C1 segment of cervical spinal cord (tissue), 14 donors: ENCODE measurements at places on chromosomes 1 and 21.

- no peak for DNase-seq
Observed at GRCh38 chr1:201096977-201097856, 15.0 kb downstream of the CACNA1S start.

DNA sequence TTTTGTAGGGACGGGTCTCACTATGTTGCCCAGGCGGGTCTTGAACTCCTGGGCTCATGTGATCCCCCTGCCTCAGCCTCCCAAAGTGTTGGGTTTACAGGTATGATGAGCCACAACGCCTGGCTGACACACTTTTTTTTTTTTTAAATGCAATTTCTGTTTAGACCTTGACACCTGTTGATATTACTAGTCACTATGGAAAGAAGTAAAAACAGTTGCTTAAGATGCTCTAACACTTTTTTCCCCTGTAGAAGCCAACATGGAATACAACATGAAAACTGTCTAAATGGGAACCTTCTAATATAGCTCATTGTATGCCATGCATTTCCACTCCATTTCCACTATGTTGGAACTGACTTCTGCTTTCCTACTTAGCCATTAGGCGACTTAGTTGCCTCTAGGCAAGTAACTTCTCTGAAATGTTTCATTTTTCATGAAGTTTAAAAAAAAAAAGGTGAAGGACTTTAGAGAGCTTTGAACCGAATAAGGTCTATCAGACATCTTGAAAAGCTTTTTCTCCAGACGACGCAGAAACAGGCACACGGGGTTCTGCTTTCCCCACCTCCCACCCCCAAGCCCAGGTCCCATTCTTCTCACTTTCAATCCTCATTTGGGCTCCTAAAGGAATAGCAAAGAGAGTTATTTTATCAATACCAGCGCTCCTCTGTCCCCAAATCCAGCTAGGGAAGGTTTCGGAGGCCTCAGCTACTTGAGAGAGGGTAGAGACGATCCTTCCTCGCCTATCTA, 648 bp upstream of the DR1 start:
- DNase-seq, result no peak

- no peak for DNase-seq
Observed at GRCh38 chr1:195530961-195531360, 1077.3 kb downstream of the KCNT2 start.

DNA sequence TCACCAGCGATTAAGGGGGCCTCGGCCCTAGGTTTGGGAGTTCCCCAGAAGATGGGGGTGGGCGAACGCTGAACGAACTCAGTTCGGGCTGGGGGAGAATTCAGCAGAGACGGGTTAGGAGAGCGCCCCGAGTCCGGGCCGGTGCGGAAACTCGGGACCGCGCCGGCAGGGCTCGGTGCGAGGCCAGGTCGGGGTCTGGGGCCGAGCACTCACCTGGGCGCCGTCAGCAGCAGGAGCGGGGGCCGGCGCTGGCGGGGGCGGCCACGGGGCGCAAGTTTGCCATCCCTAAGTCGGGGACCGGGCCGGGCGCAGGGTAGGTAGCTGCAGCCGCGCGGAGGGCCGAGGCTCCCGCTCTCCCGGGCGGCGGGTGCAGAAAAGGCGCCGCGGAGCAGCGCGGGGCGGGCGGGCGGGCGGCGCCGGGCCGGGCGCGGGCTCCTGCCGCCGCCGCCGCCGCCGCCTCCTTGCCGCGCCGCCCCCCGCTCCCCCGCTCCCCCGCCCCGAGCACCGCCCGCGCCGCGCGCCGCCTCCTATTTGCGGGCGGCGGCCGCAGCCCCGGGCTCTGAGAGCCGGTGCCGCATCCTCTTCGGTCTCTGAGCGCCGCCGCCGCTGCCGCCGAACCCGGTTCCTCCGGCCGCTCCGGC, 349 bp downstream of the ADGRB2 start:
- DNase-seq, result no peak

DNA sequence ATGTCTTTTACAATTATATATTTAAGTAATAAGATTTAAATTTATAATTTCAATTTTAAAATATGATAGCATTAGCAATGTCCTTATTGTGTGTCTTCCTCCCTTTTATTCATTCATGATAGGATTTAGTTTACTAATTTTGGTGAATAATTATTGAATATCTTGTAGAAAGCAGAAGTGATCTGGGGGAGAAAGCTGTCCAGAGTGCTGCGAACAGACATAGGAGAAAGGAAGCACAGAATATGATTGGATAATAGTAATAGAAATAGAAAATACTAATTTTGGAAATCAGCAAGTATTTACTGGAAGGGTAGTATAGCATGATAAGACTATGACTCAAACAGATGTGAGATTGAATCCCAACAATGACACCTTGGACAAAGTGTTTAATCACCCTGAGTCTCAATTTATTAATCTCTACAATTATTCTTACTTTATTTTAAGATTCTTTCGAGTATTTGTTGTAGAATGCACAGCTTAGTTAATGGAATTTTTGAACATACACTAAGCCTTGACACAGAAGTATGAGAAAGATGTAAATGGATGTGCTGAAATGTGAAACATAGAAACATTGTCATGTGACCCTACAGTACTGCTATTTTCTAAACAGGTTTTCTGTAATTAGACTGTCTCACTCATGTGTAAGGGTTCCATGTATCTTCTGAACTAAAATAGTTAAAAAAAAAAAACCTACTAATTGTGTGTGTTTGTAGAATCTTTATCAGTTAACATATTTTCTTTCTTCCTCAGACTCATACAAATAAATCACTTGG, 7.9 kb downstream of the SH3GLB1 start:
- DNase-seq, result no peak

DNA sequence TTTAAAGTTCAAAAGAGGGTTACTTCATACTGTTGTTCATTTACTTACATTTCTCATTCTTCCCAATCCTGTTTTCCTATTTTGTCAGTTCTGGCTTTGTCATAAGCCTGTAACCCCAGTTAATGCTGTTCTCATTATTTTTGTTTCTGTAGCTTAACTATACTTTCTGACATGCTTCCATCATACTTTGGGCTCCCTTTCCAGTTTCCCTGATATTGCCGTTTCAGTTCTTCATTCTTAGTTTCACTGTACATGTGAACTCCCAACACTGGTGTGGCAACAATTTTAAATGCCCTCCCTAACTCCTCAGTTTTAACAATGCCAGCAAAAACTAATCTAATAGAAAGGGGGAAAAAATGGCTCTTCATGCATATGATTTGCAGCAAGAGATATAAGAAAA, 456.7 kb downstream of the LMO4 start:
- no peak for DNase-seq

DNA sequence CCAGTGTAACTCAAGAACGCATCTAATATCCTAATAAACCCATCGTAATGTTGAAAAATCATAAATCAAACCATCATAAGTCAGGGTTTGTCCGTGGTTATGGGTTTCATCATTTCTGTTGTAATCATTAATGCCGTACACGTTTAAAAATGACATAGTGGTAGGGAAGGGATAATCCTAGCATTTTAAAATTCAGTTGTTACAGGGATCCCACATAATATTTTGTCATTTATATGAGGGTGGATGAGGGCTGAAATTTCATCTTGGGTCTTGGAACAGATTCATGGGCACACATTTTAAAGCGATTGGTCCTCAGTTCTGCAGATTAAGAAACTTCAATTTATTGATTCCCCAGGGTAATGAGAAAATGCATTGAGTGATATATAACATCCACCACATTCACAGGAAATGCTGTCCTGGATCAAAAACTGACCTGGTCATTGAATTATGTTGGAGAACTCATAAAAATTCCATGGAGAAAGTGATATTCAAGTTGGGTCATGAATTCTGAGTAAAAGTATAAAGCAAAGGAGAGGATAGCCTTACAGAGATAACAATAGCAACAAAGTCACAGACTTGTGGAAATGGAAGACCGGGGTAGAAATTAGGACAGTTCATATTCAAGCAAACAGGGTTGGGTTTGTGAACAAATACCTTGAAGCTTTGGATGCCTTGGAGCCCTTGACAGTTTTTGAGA, 1527.3 kb upstream of the TPTE start:
- no peak for DNase-seq

- no peak for DNase-seq
Observed at GRCh38 chr1:109950038-109950437, 34.5 kb upstream of the AHCYL1 start.
